H54 (cell line): ENCODE measurements at places on chromosomes 2 and 18.
A peak's percentile ranks its signal among the peaks of the same experiment; 100 is the strongest.

DNA sequence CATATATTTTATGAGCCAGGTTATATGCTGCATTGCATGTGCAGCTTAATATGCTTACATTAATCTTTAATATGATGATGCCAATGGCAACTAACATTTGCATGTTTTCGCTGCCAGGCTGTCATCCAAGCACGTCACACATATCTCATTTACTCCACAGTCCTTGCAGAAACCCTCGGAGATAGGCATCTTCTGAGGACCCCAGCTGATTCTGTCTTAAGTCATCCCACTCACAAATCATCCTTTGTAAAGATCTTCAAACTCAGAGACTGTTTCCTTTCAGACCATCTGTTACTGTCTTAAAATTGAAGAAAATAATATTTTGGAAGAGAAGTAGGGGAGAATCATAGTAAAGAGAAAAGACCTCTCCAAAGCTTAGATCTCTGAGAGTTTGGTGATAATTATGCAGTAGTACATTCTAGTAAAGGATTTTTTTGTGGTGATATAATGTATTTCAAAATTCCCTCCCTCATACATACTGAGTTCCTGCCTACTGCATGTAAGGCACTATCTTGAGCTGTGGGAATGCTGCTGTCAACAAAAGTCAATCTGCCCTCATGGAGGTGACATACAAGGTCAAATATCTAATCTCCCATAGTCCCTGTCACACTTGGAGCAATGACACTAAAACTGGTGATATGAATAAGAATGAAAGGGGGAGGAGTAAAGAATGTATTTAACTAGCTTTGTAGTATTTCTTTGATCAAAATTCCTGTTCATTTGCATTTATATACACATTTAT lies 11.0 kb downstream of the ITGA4 start:
- DNase-seq: no peak

DNA sequence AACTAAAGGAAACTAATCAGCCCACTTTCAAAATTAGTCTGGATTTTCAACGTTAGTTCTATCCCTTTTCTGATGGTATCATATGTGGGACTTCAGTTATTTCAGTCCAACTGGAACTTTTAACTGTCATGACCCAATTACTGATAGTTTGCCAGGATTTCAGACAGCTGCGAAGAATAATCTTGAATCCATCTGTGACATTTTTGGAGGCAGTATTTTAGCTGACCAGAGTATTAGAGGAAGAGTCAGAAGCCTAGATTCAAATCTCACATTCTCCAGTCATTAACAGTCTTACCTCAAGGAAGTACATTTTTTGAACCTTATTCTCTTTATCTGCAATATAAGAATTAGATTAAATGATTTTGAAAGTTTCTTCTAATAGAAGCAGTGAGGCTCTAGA lies 81.3 kb downstream of the PTRHD1 start:
- no peak for DNase-seq

DNA sequence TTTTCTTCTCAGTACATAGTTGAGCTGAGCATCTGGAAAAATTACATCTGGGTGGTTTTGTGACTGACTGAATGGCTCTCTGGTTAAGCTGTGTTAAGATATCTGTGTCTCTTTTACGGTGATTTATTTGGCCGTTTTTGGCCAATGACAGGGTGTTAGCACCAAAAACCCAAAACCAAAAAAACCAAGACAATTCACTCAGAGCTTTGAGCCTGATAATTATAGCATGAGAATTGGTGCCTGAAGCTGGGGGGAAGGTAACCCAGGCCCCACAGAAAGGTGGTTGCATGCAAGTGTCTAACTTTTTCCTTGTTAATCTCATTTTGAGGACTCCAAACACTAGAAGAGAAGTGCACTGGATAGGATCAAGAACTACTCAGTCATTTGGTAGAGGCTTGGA lies 4.5 kb downstream of the CD28 start:
- DNase-seq: no peak

- DNase-seq: no peak
Measured at GRCh38 chr2:226720948-226721347, 78.7 kb downstream of the IRS1 start.

- DNase-seq: peak; percentile 76
Measured at GRCh38 chr18:48902023-48902855, 48.5 kb downstream of the SMAD7 start.

DNA sequence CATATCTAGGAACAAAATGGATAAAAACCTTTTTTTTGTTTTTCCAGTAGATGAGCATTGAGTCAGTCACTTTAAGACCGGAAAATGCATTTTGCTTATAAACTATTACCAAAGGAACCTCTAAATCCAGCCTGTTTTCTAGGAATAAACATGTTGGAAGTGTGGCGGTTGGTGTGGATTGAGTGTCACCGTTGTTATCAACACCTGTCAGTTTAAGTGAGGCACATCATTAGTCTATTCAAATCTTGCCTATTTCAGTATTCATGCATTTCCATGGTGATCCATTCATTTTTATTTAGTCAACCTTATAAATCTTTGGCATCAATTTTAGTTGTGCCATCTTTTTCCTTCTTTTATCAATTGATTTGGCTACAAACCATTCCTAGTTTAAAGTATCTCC lies 3.3 kb downstream of the KLHL29 start:
- no peak for DNase-seq

DNA sequence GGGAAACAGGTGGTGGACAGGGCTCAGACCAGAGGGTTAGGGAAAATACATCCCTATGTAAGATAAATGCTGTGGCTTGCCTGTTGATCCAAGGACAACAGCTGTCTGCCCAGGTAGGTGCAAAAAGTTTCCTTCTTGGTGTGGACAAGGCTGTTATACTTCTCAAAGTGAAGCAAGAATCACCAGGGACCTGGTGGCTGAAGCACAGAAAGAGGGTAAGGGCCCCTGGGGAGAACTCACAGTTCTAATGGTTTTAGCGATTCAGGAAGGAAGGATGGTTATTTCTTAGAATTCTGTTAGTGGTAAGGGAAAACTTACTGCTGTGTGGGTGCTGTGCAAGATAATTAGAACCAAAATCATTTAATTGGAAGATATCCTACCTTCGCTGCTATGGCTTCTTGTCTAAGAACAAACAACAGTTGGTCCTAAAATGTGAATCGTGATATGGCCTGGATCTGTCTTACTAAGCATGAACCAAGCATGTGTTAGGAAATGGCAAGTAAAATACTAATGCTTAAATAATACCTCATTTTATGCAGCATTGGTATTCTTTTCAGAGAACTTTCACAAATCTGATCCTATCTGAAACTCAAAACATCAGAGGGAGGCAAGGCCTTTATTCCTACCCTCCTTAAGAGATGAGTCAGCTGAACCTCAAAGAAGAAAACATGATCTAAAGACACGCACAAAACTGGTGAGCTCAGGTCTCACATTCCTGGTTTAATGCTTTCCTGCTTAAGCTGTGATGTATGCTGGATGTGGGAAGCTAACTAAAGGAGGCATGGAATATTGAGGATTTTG lies 159.2 kb upstream of the THUMPD2 start:
- DNase-seq: no peak

GRCh38 chr2:233603520-233603919 lies 13.9 kb upstream of the UGT1A8 start:
- DNase-seq: no peak

DNA sequence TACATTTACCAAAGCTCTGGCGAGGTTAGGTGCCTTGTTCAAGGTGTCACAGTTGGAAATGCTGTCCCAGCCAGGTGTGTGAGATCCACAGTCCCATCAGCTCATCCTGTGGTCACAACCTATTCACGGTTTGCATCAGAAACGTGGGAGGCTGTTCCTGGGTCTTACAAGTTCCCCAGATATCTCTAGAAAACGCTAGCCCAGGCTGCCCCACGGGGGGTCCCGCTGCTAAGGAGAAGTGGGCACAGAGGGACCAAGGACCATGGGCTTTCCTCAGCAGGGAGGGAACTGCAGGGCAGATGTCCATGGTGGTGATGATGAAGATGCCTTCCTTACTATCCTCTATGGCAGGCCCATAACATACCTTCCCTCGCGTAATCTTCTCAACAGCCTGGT lies 649 bp downstream of the FECH start:
- DNase-seq: no peak

- no peak for DNase-seq
Measured at GRCh38 chr2:107072150-107072940, 186.4 kb upstream of the ST6GAL2 start.

GRCh38 chr2:202510911-202511310 lies 123.9 kb upstream of the FAM117B start:
- no peak for DNase-seq

GRCh38 chr2:18526429-18526828 lies 34.0 kb downstream of the RDH14 start:
- DNase-seq: no peak

GRCh38 chr2:157922336-157922735 lies 46.2 kb upstream of the ACVR1 start:
- no peak for DNase-seq

DNA sequence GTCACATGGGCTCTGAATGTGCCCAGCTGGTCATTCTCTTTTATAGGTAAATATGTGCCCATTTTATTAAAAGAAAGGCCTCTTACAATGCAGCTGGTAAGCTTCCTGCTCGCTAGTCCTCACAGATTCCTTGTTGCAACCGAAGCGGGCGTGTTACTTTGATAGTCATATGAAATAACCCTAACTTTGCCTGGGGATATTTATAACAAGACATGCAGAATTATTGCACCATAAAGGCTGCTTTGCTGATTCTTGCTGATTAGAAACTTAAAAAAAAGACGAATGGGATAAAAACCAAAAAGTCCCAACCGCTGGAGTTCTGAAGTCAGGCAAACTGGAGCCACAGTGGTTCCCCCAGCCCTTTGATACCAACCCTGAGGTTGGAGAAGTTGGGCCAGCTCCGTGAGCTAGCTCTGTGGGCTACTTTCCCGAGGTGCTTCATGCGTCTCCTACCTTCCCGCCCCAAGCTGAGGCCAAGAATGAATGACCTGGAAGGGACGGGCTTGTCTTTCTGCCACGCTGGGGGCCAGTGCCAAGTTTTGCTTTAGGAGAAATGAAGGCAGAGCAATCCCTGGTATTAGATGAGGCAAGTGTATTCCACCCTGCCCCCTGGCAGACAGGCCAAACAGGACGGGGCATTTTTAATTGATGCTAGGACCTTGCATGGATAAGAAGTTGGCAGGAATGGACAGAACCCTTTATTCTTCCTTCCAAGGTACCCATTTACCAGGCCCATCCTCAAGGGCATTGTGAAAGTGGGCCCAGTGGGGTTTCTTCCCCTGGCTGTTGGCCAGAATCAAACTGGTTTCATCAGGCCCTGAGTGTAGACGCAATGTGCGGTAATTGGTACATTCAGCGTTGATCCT lies 140.4 kb downstream of the KCTD1 start:
- DNase-seq: no peak

DNA sequence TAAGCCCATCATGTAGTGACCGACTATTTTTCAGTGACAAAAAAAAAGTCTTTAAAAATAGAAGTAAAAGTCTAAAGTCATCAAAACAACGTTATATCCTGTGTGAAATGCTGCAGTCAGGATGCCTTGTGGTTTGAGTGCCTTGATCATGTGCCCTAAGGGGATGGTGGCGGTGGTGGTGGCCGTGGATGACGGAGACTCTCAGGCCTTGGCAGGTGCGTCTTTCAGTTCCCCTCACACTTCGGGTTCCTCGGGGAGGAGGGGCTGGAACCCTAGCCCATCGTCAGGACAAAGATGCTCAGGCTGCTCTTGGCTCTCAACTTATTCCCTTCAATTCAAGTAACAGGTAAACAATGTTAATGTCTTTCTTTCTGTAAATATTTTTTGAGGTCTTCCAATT lies at the start of gene CD28:
Gene CD28 (plus strand): TSS at position 237 of the 400 bp plus-strand sequence. CDS start 58 bp downstream, at position 295.
- DNase-seq: no peak

DNA sequence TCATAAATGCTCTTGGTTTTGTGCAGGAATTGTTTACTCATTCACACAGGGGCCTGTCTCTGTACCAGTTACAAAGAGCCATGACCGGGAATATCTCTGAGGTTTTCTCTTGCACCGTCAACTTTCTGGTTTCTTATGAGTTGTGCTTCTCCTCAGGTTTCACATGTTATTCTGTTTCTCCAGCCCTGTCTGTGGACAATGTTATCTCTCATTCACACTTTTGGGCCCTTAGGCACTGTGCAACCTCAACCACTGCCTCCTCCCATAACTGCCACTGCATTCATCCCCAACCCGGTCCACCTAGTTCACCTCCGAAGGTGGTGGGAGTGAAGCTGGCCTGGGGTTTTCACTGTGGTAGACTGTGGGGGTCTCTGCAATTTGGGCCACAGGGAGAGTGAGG lies 22.5 kb upstream of the NEDD4L start:
- no peak for DNase-seq

GRCh38 chr2:46748735-46749531 lies 166.7 kb downstream of the MCFD2 start:
- peak; percentile 10 for DNase-seq

- DNase-seq: no peak
Measured at GRCh38 chr2:176173567-176174381, 14.7 kb upstream of the HOXD1 start.

- no peak for DNase-seq
Measured at GRCh38 chr2:237669628-237670392, 42.4 kb downstream of the LRRFIP1 start.

DNA sequence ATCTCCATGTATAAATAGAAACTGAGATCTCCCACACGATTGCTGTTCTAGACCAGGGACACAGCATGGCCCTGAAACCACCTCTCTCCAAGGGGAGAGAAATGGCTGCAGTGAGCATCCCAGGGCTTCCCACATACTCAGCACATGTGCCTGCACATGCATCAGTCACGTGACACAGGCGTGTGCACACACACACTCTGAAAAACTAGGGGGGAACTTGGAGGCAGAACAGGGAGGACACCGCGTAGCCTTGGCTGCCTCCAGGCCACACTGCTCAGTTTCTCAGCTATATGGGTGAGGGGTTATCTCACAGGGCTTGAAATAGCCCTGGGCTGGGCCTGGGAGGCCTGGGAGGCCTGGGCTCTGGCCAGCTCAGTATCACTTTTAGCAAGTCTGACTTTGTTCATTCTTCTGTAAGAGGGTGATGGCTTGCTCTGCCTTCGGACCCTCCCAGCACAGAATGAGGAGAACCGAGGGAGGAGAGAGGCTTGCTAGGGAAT lies 66.9 kb downstream of the EMX1 start:
- no peak for DNase-seq

GRCh38 chr18:51621113-51621863 lies 423.8 kb upstream of the MEX3C start:
- no peak for DNase-seq

GRCh38 chr2:12649602-12650400 lies 66.9 kb upstream of the TRIB2 start:
- DNase-seq: no peak
